Stimulated activated CD8-positive, alpha-beta memory T cell treated with anti-CD3 and anti-CD28 coated beads, Interleukin-2, amount 100 ng/mL, for 1 hour (primary cell): ENCODE measurements at places on chromosomes 13 and 19.
A peak's percentile ranks its signal among the peaks of the same experiment; 100 is the strongest.

- no peak for DNase-seq
Measured at GRCh38 chr13:97257228-97257755, 35.2 kb downstream of the MBNL2 start.

DNA sequence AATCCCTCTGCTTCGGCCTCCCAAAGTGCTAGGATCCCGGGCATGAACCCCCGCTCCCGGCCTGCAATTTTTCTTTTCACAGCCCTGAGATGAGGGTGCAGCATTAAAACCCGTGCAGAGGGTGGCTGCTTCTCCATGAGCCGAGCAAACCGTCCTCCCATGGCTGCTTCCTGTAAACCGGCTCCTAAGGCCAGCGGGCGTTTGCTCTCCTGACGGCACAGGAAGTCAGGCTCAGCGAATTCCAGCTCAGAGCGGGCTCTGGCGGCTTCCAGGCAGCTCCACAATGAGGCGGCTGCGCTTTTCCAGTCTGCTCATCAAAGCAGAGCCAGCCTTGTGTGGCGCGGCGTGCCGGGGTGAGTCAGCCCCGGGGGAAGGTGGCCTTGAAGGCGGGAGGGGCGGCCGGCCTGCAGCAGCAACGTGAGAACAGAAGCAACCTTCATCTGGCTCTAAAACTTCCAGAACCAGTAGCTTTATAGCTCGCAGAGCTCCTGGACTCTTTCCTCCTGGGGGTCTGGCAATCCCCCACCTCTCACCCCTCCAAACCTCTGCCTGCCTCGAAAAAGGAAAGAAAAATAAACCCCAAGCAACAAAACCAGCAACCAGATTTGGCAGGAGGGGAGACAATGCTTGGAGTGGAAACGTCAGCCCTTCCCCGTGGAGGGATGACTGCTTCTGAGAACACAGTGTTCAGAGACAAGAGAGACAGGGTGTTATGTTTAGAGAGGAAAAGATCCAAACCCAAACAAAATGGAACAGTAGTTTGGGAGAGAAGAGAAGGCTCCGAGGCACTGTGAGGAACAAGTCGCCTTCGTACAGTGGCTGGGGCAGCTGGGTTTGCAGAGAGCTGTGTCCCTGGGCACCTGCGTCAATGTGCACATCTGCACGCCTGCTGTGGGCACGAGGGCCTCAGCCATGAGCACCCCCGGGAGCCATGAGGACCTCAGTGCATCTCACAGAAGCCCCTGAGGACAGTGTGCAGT is 67.8 kb downstream of the GADD45B start:
- peak; percentile 38 for DNase-seq

GRCh38 chr13:108408672-108409071 is 139.2 kb downstream of the TNFSF13B start:
- DNase-seq: no peak

- DNase-seq: no peak
Measured at GRCh38 chr19:49355909-49356353, 6.3 kb downstream of the TEAD2 start.

DNA sequence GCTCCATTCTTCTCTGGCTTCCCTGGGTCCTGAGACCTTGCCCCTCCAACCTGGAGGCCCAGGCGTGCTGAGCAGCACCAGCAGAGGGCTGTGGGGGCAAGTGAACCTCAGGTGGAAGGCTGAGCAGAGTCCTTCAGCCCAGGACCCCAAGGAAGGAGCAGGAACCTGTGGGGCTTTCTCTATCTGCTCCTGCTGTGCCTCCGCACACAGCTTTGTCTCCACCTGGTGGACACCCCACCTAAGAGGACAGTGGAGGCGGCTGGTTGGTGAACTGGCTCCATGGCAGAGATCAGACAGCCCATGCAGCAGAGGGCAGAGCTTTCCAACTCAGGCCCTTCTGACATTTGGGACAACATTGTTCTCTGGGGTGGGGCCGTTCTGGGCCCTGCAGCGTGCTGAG is 19.7 kb downstream of the ZFR2 start:
- DNase-seq: peak; percentile 23

- DNase-seq: no peak
Measured at GRCh38 chr13:97256343-97256783, 34.2 kb downstream of the MBNL2 start.

- DNase-seq: no peak
Measured at GRCh38 chr13:46578590-46578975, 25.6 kb downstream of the LRCH1 start.

GRCh38 chr13:110269509-110270185 is 37.3 kb downstream of the COL4A1 start:
- DNase-seq: no peak

GRCh38 chr19:49614096-49614833 is 23.3 kb downstream of the PRR12 start:
- DNase-seq: no peak

- no peak for DNase-seq
Measured at GRCh38 chr19:34834472-34835061, 61.6 kb upstream of the ZNF599 start.

DNA sequence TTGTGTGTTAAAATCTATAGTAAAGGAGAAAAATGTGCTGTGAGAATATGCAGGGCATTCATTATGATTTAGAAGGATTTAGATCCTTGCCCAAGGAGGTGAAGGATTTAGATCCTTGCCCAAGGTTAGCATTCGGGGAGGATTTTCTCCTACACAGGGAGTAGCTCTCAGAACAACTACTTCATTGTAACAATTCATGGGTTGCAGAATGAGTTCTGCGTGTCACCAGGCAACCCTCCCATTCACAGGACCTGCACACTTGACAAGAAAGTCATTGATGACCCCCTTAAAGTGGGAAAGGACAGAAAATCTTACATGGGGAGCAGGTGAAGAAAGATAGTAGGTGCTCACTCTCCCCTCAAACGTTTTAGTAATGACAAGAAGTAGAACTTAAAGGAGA is 167.1 kb upstream of the MAB21L1 start:
- no peak for DNase-seq

- no peak for DNase-seq
Measured at GRCh38 chr13:20231839-20232555, at the start of gene GJB6. Gene GJB6 (minus strand): TSS chr13:20232319. CDS start chr13:20223480, 8,839 bp downstream.

DNA sequence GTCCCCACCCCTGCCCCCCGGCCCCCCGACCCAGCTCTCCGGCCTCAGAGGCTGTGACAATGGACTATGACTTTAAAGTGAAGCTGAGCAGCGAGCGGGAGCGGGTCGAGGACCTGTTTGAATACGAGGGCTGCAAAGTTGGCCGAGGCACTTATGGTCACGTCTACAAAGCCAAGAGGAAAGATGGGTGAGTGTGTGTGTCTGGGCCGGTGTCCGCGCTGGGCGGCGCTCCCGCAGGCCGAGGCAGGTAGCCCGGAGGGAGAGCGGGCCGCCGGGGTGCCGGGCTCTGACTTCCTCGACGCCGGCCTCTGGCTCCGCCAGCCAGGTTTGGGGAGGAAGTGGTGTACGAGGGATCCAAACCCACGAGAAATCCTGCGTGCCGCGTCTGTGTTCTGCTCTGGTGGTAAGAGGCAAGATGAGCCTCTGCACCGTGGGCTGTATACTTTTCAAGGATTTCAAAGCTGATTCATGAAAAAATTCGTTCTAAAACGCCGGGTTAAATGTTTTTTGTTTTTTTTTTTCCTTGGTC is 718 bp downstream of the CDK8 start:
- peak; percentile 14 for DNase-seq

- no peak for DNase-seq
Measured at GRCh38 chr13:113948034-113948742, 25.7 kb downstream of the C13orf46 start.

DNA sequence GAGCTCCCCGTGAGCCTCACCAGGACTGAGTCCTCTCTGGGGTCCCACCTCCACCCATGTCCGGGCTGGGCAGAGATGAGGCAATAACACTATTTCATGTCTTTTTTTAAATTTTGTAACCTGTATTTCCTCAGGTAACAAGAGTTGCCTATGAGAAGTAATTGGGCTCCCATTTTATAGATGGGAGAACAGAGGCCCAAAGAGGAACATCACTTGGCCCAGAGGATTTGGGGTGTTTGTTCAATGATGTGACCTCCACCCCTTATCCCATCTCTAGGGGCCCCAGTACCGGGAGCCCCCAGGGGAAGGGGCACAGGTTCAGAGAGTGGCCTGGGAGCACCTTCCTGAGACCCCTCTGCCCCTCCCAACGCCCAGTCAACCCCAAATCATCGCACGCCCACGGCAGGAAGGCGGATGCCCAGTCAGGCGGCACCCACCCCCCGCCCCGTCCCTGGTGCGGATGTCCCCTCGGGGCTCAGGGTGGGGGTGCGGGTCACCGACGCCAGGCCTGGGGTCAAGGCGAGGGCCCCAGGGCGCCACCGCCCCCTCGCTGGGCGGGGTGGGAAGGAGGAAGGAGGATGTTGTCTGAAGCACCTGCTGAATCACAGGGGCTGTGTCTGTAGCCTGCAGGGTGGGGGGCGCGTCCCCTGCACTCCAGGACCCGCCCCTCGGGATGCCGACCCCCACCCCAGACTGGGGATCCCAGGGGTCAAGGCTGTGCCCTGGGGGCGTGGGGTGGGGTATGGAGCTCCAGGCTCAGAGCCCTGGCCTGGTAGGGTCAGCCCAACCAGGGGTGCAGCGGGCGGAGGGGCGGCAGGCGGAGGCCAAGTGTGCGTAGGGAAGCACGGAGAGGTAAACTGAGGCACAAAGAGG is 9.0 kb upstream of the CIRBP start:
- DNase-seq: no peak

- no peak for DNase-seq
Measured at GRCh38 chr13:94119360-94119936, 360.0 kb downstream of the DCT start.

GRCh38 chr19:48633148-48634035 is 3.8 kb downstream of the DBP start:
- no peak for DNase-seq

DNA sequence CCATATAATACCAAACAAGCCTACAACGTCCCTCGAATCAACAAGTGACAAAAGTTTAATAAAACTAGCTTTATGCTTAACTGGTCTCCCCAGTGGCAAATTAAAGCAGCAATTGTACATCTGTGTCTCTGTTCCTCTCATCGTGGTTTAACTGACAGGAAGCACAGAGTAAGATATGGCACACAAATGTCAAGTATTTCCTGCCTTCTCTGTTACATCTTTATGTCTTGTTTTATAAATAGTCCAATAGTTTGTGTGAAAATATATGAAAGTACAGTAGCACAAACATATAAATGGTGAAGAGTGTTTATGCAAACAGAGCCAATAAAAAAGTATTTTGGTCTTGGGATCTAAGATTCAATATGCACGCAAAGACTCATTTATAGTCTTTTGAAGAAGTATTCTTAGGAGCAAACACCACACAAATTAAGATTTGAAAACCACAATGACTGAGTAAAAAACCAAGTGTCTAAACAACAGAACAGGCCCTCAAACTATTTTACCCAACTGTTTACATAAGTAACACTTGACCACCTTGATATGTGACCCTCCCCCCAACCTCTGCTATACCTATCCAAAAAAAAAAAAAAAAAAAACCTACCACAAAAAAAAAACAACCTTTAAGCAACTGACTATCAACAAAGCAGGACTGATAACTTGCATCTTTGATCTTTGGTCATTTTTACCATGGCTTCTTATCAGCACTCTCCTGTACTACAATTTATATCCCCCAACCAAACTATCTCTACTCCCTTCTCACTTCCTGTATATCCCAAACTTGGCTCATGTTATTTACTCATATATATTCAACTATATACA is 14.0 kb downstream of the ELF1 start:
- DNase-seq: no peak

- DNase-seq: no peak
Measured at GRCh38 chr13:52451135-52451804, 836 bp upstream of the VPS36 start.

GRCh38 chr13:106382534-106382933 is 152.9 kb downstream of the EFNB2 start:
- no peak for DNase-seq
